ENCODE measurements at places on chromosomes 3 and 15. TPM values are rescaled to one million over a fixed set of nuclear protein-coding genes. Genes with fewer than 3 reads are reported as not detected.

The RPL35A gene
- total RNA-seq: 2,222 TPM

- H3K4me1 ChIP-seq: no peaks in the 10 kb centered on the region
- no peaks in the 10 kb centered on the region for H3K36me3 ChIP-seq
- no peaks in the 10 kb centered on the region for H3K27me3 ChIP-seq
- H3K4me3 ChIP-seq: no peak overlapping the region
- DNase-seq: no peak
- no peak overlapping the region for H3K27ac ChIP-seq
Measured at GRCh38 chr3:168469436-168469835, 373.7 kb upstream of the GOLIM4 start.

The HRG gene
- not detected for total RNA-seq

DNA sequence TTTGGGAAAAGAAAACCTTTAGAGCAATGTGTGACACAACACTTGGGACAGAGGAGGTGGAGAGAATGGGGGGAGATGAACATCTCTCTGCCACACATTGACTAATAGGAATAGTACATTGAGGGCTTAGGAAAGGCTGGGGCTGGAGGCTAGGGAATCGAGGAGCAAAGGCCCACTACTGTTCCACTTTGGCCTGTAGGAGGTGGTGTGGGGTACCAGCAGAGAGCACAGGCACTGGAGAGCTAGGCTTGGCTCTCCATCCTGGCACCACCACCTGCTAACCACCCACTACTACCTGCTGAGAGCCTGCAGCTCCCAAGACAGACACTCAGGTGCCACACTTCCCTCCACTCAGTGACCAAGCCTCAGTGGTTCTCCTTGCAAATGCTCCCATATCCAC is 19.4 kb downstream of the CCDC32 start:
- H3K4me1 ChIP-seq: no peaks in the 10 kb centered on the region
- no peaks in the 10 kb centered on the region for H3K27me3 ChIP-seq
- 0 out of 2 replicates have a peak, but pooled peaks cover 6% of the 10 kb centered on the region for H3K36me3 ChIP-seq
- H3K4me3 ChIP-seq: no peak overlapping the region

GRCh38 chr3:40477666-40478065 is 744 bp downstream of the ZNF619 start:
- H3K4me3 ChIP-seq: peak overlapping the region; percentile 82
- no peak overlapping the region for H3K27ac ChIP-seq
- peaks cover 25% of the 10 kb centered on the region for H3K4me1 ChIP-seq

DNA sequence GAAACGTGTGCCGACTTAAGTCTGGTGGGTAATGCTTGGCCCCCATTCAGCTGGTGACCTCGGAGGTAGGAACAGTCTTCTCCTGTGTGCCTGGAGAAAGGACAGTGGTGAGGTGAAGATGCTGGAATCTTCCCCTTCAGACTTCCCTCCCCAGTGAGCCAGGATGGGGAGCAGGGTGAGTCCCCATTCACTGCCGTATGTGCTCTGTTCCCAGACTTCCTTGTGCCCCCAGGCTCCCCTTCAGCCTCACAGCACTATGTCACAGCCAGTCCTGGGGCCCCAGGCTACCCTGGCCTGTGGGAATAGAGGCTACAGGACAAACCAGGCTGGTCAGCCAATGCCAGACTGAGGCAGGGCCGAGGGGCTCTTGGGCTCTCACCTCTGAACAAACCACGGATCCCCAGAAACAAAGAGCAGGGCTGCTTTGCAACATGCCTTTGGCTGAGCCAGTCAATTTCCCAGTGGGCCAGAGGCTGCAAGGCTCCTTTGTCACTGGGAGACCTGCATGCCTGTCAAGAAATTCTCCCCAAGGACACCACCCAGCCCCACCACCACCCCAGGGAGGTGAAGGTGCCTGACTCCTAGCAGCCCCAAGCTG is 31.8 kb upstream of the HHATL start:
- DNase-seq: no peak
- no peaks in the 10 kb centered on the region for H3K36me3 ChIP-seq
- H3K27me3 ChIP-seq: no peaks in the 10 kb centered on the region
- H3K27ac ChIP-seq: no peak overlapping the region
- H3K4me3 ChIP-seq: no peak overlapping the region
- peaks cover 6% of the 10 kb centered on the region for H3K4me1 ChIP-seq

The LIPH gene
- not detected for total RNA-seq

The CACNA2D2 gene
- not detected for total RNA-seq

- H3K27me3 ChIP-seq: 0 out of 2 replicates have a peak, but pooled peaks cover 3% of the 10 kb centered on the region
- no peak overlapping the region for H3K4me3 ChIP-seq
- H3K36me3 ChIP-seq: no peaks in the 10 kb centered on the region
- DNase-seq: no peak
Measured at GRCh38 chr3:46541835-46542234, 24.3 kb downstream of the LRRC2 start.

- peaks cover 19% of the 10 kb centered on the region for H3K4me1 ChIP-seq
- no peak overlapping the region for H3K27ac ChIP-seq
- H3K36me3 ChIP-seq: no peaks in the 10 kb centered on the region
- no peak overlapping the region for H3K4me3 ChIP-seq
- no peaks in the 10 kb centered on the region for H3K27me3 ChIP-seq
Measured at GRCh38 chr15:65987100-65987499, 117.8 kb downstream of the RAB11A start.

The TGM5 gene
- total RNA-seq: not detected

GRCh38 chr15:58748852-58749531 is 515 bp downstream of the ADAM10 start:
- H3K4me3 ChIP-seq: peak overlapping the region; percentile 91
- H3K27ac ChIP-seq: peak overlapping the region; percentile 77
- no peaks in the 10 kb centered on the region for H3K36me3 ChIP-seq
- peaks cover 31% of the 10 kb centered on the region for H3K4me1 ChIP-seq
- no peaks in the 10 kb centered on the region for H3K27me3 ChIP-seq

DNA sequence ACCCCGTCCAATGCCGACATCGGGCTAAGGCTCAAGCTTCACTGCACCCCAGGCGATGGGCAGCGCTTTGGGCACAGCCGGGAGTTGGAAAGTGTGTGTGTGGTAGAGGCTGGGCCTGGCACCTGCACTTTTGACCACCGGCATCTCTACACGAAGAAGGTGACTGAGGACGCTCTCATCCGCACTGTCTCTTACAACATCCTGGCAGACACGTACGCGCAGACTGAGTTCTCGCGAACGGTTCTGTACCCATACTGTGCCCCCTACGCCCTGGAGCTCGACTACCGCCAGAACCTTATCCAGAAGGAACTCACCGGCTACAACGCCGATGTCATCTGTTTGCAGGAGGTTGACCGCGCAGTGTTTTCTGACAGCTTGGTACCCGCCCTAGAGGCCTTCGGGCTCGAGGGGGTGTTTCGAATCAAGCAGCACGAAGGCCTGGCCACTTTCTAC is 1.0 kb downstream of the PDE12 start:
- no peak overlapping the region for H3K27ac ChIP-seq
- H3K4me3 ChIP-seq: peak overlapping the region; percentile 87
- peaks cover 43% of the 10 kb centered on the region for H3K4me1 ChIP-seq
- DNase-seq: peak; percentile 73
- H3K36me3 ChIP-seq: peaks cover 26% of the 10 kb centered on the region

The TMEM108 gene
- not detected for total RNA-seq

- DNase-seq: no peak
- H3K27ac ChIP-seq: no peak overlapping the region
- H3K4me3 ChIP-seq: no peak overlapping the region
- H3K4me1 ChIP-seq: no peaks in the 10 kb centered on the region
Measured at GRCh38 chr15:60673166-60673565, 194.2 kb upstream of the ICE2 start.

DNA sequence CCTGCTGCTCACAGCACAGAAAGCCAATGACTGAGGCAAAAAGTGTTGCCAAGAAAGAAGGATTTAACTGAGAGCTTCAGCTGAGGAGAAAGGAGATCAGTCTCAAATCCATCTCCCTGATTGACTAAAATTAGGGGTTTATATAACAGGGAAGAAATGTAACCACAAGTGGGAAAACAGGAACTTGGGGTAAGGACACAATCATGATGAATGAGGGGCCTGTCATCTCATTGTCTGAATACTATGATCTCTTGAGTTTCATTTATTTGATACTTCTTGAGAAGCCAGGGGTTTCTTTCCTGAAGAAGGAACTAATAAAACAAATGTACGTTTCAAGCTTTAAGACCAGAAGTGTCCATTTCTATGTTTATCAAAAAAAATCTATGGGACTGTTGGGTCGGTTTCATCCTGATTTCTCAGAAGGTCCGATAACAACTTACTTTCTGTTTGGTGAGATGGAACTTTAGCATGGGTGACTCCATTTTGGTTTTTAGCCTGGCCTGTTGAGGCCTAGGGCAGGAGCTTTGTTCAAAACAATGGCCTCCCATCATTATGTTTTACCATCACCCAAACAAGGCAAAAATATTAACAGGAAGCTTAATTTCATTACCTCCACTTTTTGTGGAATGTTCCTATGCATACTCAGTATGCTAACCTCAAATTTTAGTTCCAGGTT is 76.6 kb upstream of the PIAS1 start:
- DNase-seq: no peak
- H3K27me3 ChIP-seq: no peaks in the 10 kb centered on the region
- no peak overlapping the region for H3K27ac ChIP-seq
- H3K4me1 ChIP-seq: peaks cover 10% of the 10 kb centered on the region
- H3K4me3 ChIP-seq: no peak overlapping the region

The MUC4 gene
- total RNA-seq: not detected

The PIF1 gene
- 60.0 TPM for total RNA-seq

The SLC6A6 gene
- 30.2 TPM for total RNA-seq

- no peak for DNase-seq
- no peaks in the 10 kb centered on the region for H3K27me3 ChIP-seq
- no peak overlapping the region for H3K27ac ChIP-seq
- H3K4me1 ChIP-seq: peaks cover 15% of the 10 kb centered on the region
- peaks cover 71% of the 10 kb centered on the region for H3K36me3 ChIP-seq
Measured at GRCh38 chr3:20173844-20174410, 12.1 kb downstream of the SGO1 start.

- H3K27ac ChIP-seq: no peak overlapping the region
- DNase-seq: no peak
- H3K27me3 ChIP-seq: no peaks in the 10 kb centered on the region
Measured at GRCh38 chr3:132972333-132972732, 65.9 kb upstream of the TMEM108 start.

GRCh38 chr3:29201604-29202003 is 79.3 kb upstream of the RBMS3 start:
- no peak overlapping the region for H3K27ac ChIP-seq
- H3K4me1 ChIP-seq: no peaks in the 10 kb centered on the region
- no peak overlapping the region for H3K4me3 ChIP-seq
- DNase-seq: no peak
- no peaks in the 10 kb centered on the region for H3K27me3 ChIP-seq
- no peaks in the 10 kb centered on the region for H3K36me3 ChIP-seq

GRCh38 chr3:16686679-16687078 is 81.5 kb upstream of the DAZL start:
- no peaks in the 10 kb centered on the region for H3K36me3 ChIP-seq
- H3K4me1 ChIP-seq: no peaks in the 10 kb centered on the region
- no peak overlapping the region for H3K4me3 ChIP-seq

- H3K4me1 ChIP-seq: no peaks in the 10 kb centered on the region
- H3K36me3 ChIP-seq: no peaks in the 10 kb centered on the region
Measured at GRCh38 chr3:101890716-101891115, 41.4 kb downstream of the NFKBIZ start.

DNA sequence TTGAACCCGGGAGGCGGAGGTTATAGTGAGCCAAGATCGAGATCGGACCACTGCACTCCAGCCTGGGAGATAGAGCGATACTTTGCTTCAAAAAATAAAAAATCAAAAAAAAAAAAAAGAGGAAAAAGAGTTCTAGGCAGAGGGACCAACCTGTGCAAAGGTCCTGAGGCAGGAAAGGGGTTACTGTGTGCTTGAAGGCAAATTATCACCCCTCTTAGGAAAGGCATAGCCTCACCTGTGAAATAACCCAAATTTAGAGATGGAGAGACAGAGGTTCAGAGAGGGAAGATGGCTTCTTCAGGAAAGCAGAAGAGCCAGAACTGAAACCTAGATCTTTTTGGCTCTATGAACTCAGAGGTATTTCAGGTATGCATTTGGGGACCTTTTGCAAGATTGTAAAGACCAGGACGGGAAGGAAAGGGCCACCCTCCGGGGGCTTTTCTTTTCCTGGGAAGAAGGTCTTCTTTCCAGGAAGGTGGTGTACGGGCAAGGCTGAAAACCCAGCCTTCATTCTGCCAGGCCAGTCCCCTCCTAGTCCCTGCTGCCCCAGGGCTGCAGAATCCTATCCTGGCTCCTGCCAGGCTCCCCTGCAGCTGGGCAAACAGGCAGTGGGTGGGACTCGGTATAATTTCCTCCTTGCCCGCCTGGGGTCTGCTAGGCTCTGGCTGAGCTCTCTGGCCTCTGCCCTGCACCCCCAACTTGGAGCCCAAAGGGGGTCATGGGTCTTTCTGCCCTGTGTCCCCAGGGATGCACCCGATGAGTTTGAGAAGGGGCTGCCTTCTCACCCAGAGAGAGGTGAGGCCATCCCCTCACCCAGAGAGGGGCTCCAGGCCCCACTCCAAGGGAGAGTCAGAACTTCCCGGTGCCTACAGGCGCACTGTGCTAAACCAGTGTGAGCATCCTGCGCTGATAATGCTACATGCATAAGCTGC is 14.4 kb upstream of the CSK start:
- H3K27ac ChIP-seq: no peak overlapping the region
- peaks cover 33% of the 10 kb centered on the region for H3K4me1 ChIP-seq
- no peak for DNase-seq
- no peak overlapping the region for H3K4me3 ChIP-seq
- no peaks in the 10 kb centered on the region for H3K36me3 ChIP-seq

The ADAMTSL3 gene
- not detected for total RNA-seq

- no peaks in the 10 kb centered on the region for H3K4me1 ChIP-seq
- peak; percentile 25 for DNase-seq
- no peak overlapping the region for H3K27ac ChIP-seq
- H3K36me3 ChIP-seq: no peaks in the 10 kb centered on the region
- no peaks in the 10 kb centered on the region for H3K27me3 ChIP-seq
Measured at GRCh38 chr3:27500035-27500434, 15.9 kb upstream of the SLC4A7 start.

The SH2D7 gene
- total RNA-seq: not detected

- H3K4me1 ChIP-seq: peaks cover 46% of the 10 kb centered on the region
- peaks cover 58% of the 10 kb centered on the region for H3K36me3 ChIP-seq
- peak overlapping the region; percentile 97 for H3K27ac ChIP-seq
- H3K4me3 ChIP-seq: peak overlapping the region; percentile 86
- DNase-seq: peak; percentile 57
Measured at GRCh38 chr3:186785495-186786018, 2.2 kb downstream of the EIF4A2 start.

- peak; percentile 80 for DNase-seq
- H3K36me3 ChIP-seq: no peaks in the 10 kb centered on the region
- no peak overlapping the region for H3K4me3 ChIP-seq
- H3K27ac ChIP-seq: no peak overlapping the region
- no peaks in the 10 kb centered on the region for H3K27me3 ChIP-seq
Measured at GRCh38 chr3:151156618-151157216, 46.3 kb downstream of the GPR171 start.

The PODXL2 gene
- 62.1 TPM for total RNA-seq

DNA sequence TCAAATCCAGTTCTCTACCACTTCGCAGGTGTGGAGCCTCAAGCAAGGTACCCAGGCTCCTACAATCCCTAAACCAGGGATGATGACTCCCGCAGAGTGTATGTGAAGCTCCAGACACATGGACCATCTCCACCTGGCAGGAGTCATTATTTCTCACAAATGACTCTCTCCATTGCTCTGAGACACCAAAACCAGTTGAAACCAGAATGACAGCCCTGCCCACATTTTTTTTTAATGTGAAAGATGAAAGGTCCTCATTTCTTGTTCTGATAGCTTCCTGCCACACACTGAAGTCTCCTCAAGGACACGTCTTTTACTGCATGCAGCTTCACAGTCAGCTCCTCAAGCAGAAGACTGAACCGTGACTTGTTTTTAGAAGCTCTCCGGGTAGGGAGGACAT is 61.4 kb upstream of the ZBTB38 start:
- no peak overlapping the region for H3K4me3 ChIP-seq
- no peaks in the 10 kb centered on the region for H3K36me3 ChIP-seq
- no peak for DNase-seq
- no peaks in the 10 kb centered on the region for H3K27me3 ChIP-seq

Measured in Karpas-422 (cell line).